ENCODE measurements at places on chromosomes 13 and 19.

DNA sequence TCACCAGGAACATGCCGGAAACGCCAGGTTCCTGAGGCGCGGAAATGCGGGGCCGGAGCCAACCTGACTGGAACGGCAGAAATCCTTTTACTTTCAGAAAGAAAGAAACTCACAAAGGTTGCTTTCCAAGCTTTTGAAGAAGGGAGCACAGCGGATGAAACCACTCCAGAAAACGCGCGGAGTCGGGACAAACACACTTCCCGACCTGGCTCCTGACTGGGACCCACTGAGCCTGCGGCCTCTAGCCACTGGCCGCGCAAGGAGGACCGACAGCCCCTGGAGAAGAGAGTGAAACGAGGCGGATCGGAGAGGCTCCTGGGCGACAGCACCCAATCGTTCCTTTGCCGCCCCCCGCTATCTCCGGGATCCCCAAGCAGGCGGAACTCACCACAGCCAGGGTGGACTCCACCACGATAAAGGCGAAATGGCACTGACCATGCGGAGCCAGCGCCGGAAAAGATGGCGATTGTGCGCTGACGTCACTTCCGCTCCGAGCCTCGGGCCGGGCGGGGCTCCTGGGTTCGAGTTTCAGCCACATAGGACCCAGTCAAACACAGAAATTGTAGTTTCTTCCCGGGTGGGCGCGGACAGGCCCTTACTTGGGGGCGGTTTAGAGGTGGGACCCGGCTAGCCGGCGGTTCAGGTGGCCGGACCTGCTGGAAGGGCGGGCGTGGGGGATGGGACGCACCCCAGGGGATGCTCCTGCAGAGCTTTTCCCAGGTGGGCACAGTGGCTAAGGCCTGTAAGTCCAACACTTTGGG is at the start of gene ZNF121:
Gene ZNF121 (minus strand): TSS at position 432 of the 761 bp plus-strand sequence. CDS start 16,407 bp downstream, outside the sequence.
- peak; percentile 89 for DNase-seq

- peak; percentile 29 for DNase-seq
Measured at GRCh38 chr13:29543230-29544215, 52.0 kb downstream of the SLC7A1 start.

- no peak for DNase-seq
Measured at GRCh38 chr13:102237230-102237629, 164.6 kb downstream of the FGF14 start.

DNA sequence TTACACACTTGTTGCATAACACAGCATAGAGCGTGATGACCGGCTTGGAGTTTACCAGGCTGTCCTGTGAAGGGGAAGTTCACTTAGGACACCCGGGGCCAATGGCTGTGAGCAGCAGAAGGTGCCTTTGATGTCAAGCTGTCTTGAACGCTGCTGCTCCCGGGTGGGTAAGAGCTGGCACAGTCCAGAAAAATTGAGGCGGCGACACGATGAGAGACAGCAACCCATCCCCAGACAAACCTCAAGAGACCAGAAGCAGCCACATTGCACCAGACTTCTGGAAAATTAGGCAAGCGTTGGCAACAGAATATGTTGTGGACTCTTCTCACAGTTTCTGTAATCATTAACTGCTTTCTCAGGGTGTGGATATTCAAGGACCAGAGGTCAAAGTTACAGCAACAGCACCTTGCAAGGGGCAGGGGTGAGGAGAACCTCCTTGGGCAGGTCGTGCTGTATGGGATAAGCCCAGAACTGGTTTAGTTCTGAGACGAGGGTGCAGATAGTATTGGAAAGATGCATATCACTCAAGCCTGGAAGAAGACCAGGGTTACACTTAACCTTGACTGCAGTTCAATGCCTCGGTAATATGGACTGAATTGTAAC is 10.1 kb downstream of the NFILZ start:
- DNase-seq = no peak

DNA sequence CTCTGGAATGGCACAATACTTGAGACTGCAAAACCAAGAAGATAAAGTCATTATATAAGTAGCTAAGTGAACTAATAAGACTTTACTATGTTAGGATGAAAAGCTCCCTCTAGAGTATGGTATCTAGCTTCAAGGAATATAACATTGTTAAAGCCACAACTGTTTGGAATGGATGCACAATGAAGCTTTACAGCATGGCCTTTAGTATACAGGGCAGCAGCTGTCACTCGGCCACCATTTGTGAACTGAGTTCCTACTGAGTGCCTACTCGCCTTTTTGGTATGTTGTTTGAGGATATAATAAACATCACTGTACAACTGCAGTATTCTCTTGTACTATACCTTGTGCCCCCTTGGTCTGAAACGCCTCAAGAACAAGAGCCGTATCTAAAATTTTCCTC is 6.8 kb downstream of the ALG5 start:
- no peak for DNase-seq

GRCh38 chr13:104984296-104984818 is 1551.1 kb downstream of the EFNB2 start:
- peak; percentile 43 for DNase-seq

DNA sequence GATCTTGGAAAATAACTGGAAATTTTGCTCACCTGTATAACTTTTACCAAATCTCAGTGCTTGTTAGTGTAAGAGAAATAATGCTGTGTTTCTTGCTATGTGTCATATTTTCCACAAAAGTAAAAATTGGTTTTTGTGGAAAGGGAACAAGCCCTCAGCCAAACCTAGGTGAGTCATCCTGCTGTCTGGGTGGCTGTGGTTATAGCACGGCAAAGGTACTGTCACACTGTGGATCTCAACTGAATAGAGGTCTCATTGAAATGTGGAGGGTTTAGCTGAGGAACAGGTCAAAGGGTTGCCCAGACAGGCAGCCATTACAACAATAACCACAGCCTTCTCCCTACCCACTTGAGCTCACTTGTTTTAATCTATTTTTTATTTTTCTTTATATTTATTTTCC is 338.8 kb upstream of the DACH1 start:
- DNase-seq = no peak

DNA sequence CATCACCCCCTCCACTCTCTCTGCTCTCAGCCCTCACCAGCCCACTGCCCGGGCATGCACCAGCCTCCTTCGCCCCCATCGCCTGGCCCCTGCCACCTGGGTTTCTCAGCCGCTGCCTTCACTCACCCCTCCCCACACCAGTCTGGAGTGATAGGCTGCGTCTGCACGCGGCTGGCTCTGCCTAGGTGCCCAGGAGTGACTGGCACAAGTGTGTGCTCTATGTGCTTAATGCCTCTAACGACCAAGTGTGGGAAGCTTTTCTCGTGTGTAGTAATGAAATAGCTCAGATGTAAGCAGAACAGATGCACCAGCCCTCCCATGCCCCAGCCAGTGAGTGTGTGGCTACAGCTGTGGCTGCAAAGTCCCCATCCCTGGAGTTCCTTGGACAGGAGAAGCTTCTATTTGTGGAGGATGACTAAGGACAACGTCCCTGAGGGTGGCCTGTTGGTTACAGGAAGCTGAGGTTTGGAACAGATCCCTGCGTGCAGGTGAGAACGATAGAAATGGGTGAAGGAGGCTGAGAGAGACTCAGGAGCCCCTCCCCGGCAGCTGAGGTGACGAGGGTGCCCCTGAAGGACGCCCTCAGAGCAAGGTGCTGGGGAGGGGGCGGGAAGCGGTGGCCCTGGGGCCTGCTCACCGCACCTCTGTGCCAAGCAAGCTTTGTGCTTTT is 35.6 kb downstream of the ATP11A start:
- DNase-seq = no peak

DNA sequence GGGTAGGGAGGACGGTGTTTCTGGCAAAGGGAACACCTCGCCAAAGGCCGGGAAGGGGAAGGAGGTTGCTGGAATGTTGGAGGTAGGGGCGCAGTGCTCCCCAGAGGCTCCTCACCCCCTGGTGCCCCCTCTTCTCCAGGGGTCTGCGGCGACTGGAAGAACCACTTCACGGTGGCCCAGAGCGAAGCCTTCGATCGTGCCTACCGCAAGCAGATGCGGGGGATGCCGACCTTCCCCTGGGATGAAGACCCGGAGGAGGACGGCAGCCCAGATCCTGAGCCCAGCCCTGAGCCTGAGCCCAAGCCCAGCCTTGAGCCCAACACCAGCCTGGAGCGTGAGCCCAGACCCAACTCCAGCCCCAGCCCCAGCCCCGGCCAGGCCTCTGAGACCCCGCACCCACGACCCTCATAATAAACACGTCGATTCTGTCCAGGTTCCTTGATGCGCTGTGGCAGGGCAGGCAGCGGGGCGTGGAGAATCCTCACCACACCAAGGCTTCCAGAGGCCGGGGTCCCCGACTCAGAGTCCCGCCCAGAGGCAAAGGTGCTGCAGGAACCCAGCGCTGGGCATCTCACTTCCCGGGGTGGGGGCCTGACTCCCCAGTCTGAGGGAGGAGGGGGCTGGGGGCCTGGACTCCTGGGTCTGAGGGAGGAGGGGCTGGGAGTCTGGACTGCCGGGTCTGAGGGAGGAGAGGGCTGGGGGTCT is 7.4 kb upstream of the SPACA4 start:
- no peak for DNase-seq

- no peak for DNase-seq
Measured at GRCh38 chr19:11295665-11296245, at the start of gene TSPAN16. TSPAN16 (plus strand) TSS chr19:11296160; CDS start chr19:11296298, 138 bp downstream.

- DNase-seq = no peak
Measured at GRCh38 chr13:90197722-90198121, 1149.8 kb upstream of the MIR17HG start.

DNA sequence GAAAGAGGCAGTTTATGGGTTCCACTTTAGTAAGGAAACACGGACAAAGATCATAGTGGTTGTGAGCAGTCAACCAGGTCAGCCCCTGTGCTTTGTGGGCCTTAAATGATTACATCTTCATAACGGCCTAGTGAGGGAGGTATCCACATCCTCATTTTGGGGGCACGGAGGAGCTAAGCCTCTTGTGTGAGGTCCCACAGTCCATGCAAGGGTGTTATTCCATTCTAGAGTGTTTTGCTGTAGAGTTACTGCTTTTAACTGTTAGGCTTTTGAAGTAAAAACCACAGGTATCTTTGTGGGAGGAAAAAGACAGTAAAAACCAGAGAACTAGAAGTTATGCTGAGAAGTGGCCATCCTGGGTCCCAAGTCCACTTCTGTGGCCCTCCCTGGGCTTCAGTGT is 4.0 kb downstream of the NOP53 start:
- DNase-seq = no peak

DNA sequence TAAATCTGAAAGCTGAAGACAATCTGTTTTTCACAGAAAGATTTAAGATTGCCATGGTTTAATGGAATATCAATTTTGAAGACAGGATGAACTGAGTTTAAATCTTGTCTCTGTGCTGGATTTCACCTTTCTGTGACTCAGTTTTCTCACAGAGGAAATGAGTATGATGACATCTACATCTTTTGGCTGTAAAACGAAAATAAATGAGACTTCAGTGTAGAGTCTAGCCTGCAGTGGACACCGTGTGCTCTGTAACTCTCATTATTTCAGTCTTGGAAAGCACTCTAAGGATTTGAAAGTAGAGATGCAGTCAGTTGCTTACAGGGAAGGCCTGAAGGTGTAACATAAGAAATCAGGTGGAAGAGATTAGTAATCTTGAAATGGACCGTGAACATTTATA is 150.4 kb downstream of the NALCN start:
- no peak for DNase-seq

DNA sequence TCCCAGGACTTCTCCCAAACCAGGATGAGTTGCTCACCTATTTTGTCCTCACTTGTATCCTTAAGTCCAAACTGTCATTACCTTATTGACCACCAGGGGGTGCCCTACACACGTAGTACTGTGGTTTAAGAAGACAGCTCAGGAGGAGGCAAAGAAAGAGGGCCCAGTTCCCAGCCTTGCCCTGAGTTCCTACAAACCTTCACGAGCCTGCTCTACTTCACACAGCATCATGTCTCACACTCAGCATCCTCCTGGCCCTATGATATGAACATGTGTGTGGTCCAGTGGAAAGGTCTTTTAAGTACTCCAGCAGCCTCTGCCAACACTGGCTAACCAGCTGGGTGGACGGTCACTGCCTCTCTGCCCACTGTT is 8.1 kb upstream of the ZNF784 start:
- peak; percentile 92 for DNase-seq

- DNase-seq = peak; percentile 31
Measured at GRCh38 chr19:38389101-38389925, 816 bp downstream of the SPRED3 start.

DNA sequence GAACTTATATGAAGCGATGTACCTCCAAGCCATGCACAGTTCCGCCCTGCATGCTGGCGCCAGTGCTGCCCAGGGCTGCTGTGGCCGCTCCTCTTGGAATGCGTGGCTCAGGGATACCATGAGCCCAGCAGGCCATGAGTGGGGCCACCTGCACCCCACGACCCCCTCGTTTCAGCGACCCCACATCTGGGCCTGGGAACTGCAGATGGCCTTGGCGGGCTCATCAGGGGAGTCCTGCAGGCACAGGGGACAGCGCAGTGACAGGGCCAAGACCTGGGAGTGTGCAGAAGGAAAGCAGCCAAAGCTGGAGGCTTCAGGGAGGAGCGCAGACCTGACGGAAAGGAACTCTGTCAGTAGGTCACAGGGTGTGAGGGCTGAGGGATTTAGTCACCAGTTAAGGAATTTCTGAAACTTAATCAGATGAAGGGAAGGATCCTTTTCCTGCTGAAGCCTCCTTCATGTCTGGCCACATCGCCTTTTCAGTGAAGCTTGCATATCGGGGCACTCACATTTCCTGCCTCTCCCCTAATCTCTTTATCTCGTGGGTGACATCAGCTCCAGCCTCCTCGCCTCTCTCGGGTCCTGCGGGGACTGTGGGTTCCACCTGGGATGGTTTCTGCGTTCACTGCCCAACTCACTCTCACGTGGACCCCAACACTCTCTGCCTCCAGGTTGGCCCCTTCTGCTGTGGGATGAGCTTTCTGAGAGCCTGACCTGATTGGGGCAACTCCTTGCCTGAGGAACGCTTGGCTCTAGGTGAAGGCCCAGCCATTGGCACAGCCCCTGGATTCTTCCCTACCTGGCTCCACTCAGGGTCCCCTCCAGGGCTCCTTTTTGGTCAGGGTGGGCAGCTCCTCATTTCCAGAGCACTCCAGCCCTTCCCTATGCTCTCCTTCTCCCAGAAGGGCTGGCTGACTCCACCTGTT is 123.5 kb downstream of the CRYL1 start:
- no peak for DNase-seq

- DNase-seq = no peak
Measured at GRCh38 chr13:53512635-53513034, 484.0 kb downstream of the OLFM4 start.

DNA sequence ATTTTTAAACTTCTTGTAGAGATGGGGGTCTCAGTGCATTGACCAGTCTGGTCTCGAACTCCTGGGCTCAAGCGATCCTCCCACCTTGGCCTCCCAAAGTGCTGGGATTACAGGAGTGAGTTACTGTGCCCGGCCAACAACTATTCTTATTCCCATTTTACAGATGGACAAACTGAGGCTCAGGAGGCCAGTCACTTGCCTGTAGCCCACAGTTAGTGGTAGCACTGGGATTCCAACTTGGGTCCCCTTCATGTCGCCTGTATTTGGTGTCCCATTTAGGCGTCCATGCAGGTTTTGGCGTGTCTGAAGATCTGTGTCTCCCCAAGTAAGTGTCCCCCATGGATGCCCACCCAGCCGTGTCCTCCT is 791 bp upstream of the AXL start:
- no peak for DNase-seq

DNA sequence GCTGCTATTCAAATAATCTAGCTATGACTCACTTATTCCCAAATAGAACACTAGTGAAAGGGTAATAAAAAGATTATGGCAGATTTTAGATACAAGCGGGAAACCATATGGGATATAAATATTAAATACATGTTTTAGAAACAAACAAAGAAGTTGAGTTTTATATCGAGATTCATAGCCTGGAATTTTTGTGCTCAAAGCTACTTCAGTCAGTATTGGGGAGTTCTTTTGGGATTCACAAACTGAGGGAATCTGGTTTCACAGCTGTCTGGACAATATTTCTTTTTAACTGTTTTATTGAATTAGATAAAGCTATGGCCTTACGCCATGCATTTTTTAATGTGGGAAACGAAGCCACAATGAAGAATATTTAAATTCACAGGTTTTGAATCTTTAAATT is 257.1 kb upstream of the PCDH20 start:
- no peak for DNase-seq

Data from BE2C (cell line).